Ascending aorta (tissue), 2 donors: ENCODE measurements at places on chromosomes 16 and 17.

DNA sequence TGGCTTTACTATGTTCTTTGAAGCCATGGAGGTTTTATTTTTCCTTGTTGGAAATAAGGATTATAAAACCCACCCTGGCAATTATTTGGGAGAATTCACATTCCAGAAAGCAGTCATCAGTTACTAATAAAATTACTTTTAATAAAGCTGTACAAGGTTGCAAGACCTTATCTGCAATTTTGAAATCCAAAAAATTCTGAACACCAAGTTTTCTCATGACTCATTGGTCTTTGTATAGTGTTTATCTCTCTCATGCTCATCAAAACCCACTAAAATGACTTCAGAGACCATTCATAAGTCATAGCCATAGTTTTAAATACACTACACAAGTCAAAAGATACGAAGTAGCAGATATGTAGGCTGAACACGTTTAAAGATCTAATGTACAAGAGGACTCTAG is 6.0 kb upstream of the KRT38 start:
- DNase-seq = no peak

DNA sequence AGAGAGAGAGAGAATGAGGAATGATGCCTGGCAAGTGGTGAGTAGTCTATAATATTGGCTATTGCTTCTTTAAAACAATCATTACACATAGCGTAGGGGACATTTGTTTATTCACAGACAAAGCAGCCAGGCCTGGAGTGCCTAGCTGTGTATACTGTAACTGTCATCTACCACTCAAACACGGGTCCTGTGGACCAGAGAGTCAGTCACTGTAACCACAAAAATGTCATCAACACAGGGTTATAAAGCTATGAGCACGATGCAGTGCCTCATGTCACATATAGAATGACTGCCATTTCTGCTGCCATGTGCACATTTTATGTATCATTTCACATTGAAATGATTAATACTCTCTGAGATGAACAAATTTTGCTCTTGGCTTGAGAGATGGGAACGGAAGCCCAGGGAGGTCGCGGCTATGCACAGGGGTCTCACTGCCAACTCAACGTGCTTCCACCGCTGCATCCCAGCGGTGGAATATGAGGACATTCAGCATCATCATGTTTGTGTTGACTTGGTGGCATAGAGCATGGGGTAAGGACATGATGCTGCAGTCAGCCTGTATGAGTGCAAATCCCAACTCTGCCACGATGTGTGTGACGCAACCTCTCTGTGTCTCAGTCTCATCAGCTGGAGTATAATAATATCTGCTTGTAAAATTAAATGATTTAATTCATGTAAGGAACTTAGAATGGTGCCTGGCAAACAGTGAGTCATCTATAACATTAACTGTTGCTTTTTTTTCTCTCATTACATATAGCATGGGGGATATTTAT is 3.3 kb downstream of the MT1H start:
- DNase-seq = no peak

DNA sequence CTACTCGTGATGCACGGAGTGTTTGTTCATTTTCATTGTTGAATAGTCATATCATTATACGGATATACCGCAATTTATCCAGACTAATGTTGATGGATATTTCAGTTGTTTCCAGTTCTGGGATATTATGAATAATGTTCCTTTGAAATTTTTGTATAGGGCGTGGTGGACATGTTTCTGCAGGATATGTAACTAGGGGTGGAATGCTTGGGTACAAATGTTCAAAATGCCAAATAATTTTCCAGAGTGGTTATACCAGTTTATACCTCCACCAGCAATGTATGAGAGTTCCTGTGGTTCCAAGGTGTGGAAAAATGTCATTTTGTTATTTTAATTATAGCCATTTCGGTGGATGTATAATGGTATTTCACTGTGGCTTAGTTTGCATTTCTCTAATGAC is 53.6 kb downstream of the NUP88 start:
- DNase-seq = no peak

- no peak for DNase-seq
Measured at GRCh38 chr16:68826652-68827051, 16.7 kb upstream of the TANGO6 start.

DNA sequence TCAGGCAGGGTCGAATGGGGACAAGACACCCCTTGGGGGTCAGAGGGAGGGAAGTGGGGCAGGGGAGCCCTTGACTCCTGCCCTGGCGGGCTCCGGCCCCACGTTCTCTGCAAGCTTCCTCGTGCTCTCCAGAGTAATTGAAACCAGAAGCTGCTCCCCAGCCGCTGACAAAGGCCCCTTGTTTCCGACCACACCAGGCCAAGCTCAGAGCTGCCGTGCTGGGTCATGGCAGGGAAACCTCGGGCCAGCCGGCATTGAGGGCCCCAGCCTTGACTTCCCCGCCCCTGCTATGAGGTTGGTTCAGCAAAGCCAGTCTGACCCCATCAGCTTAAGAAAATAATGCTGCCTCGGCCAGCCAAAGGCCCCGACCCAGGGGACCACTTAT is 43.3 kb downstream of the TIMM22 start:
- no peak for DNase-seq

GRCh38 chr17:13510062-13510461 is 91.7 kb downstream of the HS3ST3A1 start:
- DNase-seq = no peak

GRCh38 chr17:64129765-64130558 is at the start of gene ERN1:
TSS of gene ERN1 (minus strand) at chr17:64130144. CDS start at chr17:64130029, 115 bp downstream.
- peak; percentile 97 for DNase-seq

GRCh38 chr16:4026854-4027253 is 89.4 kb downstream of the ADCY9 start:
- no peak for DNase-seq

DNA sequence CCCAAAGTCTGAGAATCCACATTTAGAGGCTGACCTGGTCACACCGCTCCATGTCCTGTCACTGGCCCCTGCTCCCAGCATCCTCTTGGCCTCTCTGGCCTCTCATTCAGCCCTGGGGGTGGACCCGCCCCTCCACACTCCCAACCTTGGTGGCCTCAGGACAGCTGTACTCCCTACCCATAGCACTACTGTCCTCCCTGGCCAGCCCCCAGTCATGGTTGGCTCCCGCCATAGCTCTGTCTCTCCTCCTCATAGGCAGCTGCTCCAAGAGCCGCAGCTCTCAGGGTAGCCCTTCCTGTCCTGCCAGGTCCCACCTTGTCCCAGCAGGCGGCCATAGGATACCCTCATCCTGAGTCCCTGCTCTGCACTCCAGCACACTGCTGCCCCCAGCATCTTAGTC is 38.0 kb upstream of the PHB1 start:
- no peak for DNase-seq
